Stimulated activated CD4-positive, alpha-beta T cell treated with anti-CD3 and anti-CD28 coated beads, Interleukin-2, amount 100 ng/mL, for 48 hours (primary cell): ENCODE measurements at places on chromosomes 3 and 15.

- DNase-seq, result no peak
Observed at GRCh38 chr3:5195605-5196004, 8.1 kb downstream of the EDEM1 start.

DNA sequence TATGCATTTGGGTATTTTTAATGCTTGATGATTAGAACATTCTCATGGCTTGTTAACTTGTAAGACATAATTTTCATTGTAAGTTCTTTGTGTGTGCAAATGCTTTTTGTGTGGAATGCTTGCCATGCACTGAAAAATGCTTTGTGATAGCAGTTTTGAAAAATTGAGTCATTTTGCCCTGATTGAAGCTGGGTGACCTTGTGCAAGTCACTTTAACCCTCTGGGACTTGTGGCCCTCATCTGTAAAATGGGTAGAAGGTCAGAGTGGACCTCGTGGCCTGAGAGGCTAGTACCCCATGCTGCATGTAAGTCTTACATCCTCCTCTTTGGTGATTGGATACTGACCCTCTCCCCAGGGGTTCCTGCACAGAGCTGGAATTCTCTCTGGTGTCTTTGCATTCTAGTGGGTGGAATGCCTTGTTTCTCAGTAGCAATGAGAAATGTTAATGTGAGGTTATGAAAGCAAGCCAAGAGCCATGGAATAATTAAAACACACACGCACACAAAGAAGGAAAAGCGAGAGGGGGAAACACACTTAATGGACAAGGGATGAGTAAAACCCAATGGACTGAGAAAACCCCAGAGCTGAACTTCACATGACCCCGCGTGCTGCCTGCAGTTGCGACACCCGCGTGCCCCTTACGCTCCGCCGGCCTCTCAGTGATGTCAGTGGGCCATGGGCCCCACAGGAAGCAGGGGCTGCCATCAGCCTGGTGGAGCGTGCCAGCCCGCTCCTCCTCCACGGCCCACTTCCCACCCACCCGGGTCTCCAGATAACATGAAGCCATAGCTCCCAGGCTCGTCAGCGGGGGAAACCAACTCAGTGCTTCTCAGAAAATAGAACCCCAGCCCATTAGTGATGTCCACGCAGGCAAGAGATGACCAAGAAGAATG lies 44.0 kb downstream of the SMAD3 start:
- no peak for DNase-seq

GRCh38 chr3:189771842-189772450 lies 140.8 kb downstream of the TP63 start:
- no peak for DNase-seq

DNA sequence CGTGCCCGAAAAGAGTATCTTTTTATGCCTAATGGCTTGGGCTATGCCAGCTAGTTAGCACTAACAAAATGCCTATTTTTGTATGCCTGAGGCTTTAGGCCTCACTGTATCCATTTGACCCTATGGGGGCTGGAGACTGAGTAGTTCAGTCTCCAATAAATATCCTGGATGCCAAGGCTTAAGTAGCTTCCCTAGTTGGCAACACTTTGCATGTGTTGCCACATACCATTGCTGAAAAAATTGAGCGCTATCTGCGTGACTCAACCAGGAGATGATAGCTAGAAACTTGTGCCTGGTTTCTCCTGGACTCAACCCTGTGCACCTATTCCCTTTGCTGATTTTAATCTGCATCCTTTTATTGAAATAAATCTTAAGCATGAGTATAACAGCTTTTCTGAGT lies 58.4 kb upstream of the ATP2C1 start:
- DNase-seq, result no peak

DNA sequence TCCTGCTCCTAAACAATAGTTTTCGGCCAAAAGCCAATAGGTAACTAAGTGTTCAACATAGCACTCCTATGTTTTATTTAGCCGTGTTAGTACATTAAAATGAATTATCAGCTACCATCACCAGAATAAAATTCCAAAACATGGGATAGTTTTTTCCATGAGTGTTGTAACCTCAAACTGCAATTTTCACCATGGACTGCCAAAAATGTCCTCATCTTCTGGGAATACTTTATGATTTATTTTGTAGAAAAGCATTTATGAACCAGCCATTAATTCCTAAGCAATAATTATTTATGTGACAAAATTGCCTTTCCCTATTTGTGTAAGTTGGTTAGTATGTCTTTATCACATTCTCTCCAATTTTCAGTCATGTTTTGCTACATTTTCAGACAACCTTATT lies 438.1 kb downstream of the NAALADL2 start:
- DNase-seq, result no peak

DNA sequence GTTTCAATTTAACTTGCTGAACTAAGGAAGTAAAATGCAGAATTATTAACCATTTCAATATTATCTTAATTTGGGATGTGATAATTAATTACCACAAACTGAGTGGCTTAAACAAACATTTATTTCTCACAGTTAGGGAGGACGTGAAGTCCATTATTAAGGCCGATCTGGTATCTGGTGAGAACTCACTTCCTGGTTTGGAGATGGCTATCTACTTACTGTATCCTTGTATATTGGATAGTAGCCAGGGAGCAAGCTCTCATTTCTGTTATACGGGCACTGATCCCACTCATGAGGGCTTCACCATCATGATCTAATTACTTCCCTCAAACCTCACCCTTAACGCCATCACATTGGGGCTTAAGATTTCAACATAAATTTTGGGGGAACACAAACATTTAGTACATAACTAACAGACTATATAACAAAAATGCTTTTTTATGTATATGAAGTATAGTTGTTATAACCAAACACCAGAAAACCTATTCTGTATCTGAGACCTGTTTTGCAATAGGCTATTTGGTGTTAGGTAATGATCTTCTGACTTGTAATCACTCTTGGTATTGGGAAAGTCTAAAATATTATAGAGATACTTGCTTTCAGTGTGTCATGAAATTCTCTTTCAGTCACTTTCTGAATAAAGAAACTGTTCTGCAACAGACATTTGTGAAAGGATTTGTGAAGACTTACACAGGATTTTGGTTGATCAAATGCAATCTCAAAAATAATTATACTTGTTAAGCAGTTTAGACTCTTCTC lies 4.7 kb upstream of the KPNA4 start:
- no peak for DNase-seq

DNA sequence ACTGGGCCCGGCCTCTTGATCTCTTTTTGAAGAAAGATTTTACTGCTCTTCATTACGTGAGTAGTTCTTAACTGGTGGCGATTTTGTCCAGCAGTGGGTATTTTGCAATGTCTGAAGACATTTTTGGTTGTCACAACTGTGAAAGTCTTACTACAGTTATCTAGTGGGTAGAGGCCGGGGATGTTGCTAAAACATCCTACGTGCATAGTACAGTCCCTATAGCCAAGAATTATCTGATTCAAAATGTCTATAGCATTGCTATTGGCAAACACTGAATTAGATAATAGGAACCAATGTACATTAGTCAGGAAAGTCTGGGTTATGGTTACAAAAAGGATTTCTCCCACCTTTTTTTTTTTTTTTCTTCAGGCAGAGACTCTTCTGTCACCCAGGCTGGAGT lies 38.1 kb downstream of the FOXL2 start:
- no peak for DNase-seq

DNA sequence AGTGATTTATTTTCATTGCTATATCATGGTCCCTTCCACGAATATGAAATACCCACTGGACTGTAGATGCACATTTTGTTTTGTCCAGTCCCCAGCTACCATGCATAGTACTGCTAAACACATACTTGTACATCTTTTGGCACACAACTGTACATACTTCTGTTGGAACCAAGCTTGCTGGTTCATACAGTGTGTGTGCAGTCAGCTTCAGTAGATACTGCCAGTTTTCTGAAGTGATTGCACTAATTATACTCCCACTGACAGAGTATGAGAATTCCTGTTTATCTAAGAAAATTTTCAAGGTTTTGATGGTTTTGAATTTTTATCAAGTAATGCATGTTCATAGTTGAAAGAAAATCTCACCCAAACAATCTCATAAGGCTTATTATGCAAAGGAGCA lies 100.7 kb upstream of the LMCD1 start:
- no peak for DNase-seq

GRCh38 chr15:27019687-27020086 lies 48.7 kb downstream of the GABRG3 start:
- DNase-seq, result no peak

DNA sequence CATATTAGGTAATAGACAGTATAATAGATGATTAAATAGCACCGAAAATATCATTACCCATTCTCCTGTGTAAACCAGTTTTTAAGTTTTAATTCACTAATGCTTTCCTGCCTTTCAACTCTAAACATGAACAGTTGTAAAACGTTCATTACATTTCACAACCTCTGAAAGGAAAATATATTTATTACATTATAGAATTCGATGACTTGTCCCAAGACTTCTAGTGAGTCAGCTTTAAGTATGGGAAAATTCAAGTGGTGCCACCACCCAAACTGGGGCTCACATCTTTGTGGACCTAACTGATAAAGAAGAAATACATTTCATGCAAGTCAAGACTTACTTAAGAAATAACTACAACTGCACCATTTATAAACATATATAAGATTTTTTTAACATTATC lies 2.0 kb downstream of the TRIM59 start:
- no peak for DNase-seq

DNA sequence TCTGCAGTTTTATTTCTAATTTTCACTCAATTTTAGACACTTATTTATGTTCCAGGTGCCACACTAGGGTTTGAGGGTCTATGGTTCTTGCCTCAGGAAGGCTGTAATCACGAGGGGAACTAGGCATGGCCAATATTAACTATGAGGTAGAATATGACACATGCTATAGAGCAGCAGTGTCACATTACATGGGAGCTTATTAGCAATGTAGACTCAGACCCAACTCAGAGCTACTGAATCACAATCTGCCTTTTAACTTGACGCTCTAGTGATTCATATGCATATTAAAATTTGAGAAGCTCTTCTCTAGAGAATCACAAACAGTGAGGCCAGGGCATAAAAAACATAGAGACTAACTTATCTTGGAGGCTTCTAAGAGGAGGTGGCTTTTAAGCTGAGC lies 32.8 kb upstream of the MRPL3 start:
- no peak for DNase-seq

- DNase-seq, result peak; percentile 85
Observed at GRCh38 chr15:72230197-72231065, 559 bp downstream of the PKM start.

DNA sequence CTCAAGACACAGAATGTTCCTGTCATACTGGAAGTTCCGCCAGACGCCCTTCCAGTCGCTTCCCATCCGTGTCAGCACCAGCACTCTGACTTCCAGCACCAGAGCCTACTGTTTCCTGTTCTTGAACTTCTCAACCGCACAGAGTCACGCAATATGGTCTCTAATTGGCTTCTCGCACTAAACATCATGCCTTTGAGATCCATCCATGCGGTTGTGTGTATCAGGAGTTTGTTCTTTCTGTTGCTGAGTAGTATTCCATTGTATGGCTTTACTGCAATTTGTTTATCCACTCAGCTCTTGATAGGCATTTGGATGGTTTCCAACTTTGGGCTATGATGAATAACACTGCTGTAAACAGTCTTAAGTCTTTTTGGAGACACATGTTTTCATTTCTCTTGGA lies 112.1 kb downstream of the LRRK1 start:
- no peak for DNase-seq

DNA sequence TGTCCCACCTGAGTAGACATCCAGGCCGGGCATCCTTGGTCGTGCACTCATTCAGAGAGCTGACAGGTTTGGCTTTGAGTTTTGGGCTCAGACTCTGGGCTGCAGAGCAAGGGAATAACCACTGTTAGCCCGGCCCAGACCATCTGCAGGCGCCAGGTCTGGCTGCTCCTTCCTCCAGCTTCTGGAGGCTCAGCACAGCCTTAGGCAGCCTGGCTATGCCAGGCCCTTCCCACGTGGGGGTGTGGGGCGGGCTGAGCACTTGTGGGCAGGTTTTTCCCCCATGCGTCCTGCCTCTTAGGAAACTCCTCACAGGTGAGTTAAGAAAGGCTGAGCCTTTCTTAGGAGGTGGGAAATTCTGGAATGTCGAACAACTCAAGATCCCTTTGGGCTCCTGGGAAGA lies 11.2 kb downstream of the PLA2G4B start:
- DNase-seq, result no peak

- no peak for DNase-seq
Observed at GRCh38 chr3:67657192-67657591, 2.8 kb upstream of the SUCLG2 start.

DNA sequence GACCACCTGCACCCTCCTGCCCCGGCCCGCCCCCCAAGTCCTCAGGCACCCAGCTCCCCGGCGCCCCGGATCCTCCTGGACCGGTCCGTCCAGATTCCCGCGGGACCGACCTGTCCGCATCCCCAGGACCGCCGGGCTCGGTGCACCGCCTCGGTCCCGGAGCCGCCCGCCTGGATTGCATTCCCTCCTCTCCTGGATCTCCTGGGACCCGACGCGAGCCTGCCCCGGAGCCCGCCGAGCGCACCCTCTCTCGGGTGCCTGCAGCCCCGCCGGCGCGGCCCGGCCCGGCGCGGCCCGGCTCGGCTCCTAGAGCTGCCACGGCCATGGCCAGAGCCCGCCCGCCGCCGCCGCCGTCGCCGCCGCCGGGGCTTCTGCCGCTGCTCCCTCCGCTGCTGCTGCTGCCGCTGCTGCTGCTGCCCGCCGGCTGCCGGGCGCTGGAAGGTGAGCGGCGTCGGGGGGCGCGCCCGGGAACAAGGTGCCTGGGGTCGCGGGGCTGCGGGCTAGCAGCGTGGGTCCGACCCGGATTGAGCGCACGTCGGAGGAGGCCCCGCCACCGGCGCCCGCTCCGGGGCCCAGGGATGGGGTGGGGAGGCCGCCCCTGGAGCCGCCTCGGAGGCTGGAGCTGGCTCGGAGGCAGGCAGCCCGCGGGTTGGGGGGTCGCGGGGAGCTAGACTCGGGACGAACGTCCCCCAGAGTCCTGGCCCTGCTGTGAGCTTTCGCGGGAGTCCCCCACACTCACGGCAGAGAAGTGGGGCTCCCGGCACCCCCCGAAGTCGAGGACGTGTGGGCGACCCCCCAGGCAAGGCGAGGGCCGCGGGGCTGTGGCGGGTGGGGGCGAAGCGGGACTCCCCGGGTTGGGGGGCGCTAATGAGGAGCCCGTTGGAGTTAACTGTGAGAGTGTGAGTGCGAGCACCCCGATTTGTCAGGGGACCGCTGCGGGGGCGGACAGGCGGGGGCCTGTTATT lies 610 bp downstream of the EPHB3 start:
- DNase-seq, result no peak

GRCh38 chr15:36807134-36807764 lies 227.8 kb downstream of the CDIN1 start:
- DNase-seq, result no peak

- DNase-seq, result no peak
Observed at GRCh38 chr3:195227871-195228270, 43.1 kb downstream of the XXYLT1 start.

GRCh38 chr3:38843898-38844297 lies 27.9 kb upstream of the SCN10A start:
- no peak for DNase-seq

DNA sequence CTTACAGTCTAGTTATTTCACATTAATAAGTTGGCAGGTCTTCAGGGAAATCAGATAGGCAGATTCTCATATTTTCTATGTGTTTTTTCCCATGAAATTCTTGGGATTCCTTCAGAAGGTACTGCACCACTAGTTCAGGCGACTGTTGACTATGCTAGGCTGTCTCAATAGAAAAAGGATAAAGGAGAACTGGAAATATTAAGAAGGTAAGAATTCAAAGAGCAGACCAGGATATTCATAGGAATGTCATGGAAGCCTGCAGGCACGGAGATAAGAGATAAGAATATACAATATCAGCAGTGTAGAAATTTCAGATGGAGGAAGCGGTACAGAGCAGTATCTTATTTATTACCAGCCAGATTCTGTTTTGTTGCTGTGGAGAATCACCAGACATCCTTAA lies 432.1 kb upstream of the MDFIC2 start:
- no peak for DNase-seq
